ENCODE measurements at places on chromosomes 7 and 10.
A peak's percentile ranks its signal among the peaks of the same experiment; 100 is the strongest.

GRCh38 chr7:128665057-128665456 is 7.0 kb upstream of the GARIN1A start:
- no peak for DNase-seq

GRCh38 chr7:139674752-139675126 is 103.1 kb downstream of the HIPK2 start:
- DNase-seq = no peak

DNA sequence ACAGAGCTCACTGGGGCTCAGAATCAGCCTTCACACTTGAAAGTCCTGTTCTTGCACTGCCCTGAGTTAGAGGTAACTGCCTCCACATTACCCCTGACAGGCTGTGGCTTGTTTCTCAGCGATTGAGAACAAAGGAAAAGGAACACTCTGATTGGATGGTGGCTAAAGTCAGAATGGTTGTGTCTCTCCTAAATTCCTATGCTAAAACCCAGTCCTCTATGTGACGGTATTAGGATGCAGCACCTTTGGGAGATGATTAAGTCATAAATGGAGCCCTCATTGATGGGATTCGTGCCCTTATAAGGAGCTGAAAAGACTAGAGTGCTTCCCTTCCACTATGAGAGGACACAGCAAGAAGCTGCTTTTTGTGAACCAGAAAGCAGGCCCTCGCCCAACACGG is 38.9 kb upstream of the DGKI start:
- no peak for DNase-seq

- DNase-seq = peak; percentile 31
Measured at GRCh38 chr7:41573015-41573414, 129.9 kb downstream of the INHBA start.

GRCh38 chr10:79939969-79940368 is 8.9 kb downstream of the SFTPD start:
- no peak for DNase-seq

DNA sequence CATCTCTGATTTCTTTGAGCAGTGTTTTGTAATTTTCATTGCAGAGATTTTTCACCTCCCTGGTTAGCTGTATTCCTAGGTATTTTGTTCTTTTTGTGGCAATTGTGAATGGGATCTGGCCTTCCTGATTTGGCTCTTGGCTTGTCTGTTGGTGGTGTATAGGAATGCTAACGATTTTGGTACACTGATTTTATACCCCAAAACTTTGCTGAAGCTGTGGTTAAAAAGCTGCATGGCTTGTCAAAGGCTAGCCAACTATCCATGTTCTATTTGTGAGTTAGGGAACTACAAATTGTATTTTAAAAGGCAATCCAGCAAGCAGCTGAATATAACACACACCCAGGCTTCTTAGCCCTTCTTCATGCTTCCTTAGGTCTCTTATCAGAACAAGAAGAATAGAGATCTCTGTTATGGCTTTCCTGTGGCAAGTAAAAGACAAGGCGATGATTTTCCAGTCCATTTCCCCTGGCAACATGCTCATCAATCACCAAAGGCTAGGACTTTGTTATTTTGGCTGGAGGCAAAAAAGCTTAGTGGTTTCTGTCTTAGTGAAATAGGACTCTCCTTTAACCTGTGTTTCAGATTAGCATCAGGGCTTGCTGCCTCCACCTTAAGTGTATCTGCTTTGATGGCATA is 77.5 kb downstream of the CDK6 start:
- DNase-seq = no peak
